ENCODE measurements at places on chromosomes 3 and 15.

DNA sequence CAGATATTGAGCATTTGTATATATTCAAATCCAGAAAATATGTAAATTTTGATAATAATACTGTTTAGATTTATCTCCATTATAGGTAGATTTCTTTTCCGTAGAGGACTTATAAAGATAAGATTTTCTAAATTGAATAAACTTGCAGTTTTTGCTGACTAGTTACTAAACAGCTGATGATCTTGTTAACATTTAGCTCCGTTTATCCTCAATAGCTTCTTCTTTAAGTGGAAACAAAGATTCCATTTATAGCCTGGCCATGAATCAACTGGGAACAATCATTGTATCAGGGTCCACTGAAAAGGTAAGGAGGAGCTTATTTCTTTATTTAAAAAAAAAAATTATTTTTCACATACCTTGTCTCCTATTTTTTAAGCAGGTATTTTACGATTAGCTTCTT, 16.7 kb downstream of the WDR48 start:
- no peak for DNase-seq

GRCh38 chr15:40320931-40321371, 2.5 kb upstream of the INAFM2 start:
- no peak for DNase-seq

- DNase-seq = no peak
These were observed 94.6 kb upstream of the PLXNA1 start for GRCh38 chr3:126888186-126888760.

DNA sequence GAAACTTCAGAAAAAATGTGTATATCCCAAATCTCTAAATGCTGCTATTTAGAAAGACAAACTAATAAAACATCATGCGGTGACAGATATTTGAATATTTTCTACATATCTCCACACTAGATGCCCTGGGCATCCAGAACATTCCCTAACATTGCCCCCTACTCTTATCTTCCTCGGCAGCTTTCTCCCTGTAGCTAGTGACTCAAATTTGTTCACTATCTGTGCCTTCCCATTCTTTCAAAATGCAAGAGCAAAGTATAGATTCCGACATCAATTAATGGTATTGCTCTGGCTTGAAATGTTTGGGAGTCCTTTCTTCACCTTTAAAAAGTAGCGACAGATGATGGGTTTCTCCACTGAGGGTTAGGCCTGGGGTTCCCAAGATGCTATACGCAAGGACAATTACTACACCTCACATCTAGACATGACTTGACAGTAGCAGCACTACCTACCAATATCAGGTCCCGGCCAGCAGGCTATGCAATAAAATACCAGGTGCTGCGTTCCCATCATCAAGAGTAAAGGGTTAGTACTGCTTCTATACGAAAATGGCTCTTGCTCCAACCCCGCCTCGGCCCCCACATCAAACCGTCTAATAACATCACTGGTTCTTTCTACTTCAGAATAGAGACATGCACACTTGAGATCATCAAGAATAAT, 631 bp downstream of the UBR1 start:
- DNase-seq = no peak

GRCh38 chr15:65888981-65889380, 19.7 kb downstream of the RAB11A start:
- DNase-seq = no peak

GRCh38 chr3:53518495-53518981, 24.1 kb downstream of the CACNA1D start:
- no peak for DNase-seq

GRCh38 chr3:55085231-55085630, 157.4 kb upstream of the LRTM1 start:
- DNase-seq = no peak

DNA sequence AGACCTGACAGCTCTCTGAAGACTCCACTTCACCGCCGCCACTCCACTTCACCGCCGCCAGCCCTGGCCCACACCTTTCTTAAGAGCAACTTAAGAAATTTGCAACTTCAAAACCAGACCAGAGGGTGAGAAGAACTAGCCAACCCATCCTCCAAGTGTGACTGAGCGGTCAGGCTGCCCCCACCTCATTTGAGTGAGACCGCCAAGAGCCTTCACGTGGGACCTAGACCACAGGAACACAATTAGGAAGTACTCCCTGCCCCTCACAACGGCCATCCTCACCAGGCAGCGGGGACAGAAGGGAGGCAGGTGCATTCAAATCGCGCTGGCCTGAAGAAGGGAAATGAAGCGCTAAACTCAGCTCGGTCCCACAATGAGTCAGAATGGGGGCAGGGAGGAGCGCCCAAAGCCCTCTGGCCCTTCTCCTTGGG, 156.8 kb upstream of the BCL6 start:
- DNase-seq = no peak

- no peak for DNase-seq
These were observed 20.9 kb downstream of the KAT2B start for GRCh38 chr3:20060974-20061685.

DNA sequence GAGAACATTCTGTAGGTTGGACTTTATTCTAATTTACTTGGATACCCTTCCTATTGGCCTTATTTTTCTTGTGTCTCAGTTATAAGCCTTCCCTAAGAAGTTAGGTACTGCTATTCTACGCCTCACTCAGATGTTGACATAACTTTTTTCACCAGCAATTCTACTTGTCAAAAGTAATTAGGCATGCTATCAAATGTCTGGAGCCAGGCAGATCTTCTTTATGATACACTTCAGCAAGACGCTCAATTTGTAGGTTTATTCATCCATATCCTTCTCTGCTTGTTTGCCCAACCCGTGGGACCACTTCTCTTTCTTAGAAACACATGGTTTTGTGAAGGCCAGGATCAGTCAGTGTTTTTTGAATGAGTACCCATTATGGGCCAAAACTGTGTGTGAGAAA, 36.2 kb upstream of the COL8A1 start:
- DNase-seq = no peak

- no peak for DNase-seq
These were observed 220.3 kb upstream of the STT3B start for GRCh38 chr3:31312400-31312799.

- DNase-seq = no peak
These were observed 6.3 kb upstream of the CRTC3 start for GRCh38 chr15:90523373-90523772.

DNA sequence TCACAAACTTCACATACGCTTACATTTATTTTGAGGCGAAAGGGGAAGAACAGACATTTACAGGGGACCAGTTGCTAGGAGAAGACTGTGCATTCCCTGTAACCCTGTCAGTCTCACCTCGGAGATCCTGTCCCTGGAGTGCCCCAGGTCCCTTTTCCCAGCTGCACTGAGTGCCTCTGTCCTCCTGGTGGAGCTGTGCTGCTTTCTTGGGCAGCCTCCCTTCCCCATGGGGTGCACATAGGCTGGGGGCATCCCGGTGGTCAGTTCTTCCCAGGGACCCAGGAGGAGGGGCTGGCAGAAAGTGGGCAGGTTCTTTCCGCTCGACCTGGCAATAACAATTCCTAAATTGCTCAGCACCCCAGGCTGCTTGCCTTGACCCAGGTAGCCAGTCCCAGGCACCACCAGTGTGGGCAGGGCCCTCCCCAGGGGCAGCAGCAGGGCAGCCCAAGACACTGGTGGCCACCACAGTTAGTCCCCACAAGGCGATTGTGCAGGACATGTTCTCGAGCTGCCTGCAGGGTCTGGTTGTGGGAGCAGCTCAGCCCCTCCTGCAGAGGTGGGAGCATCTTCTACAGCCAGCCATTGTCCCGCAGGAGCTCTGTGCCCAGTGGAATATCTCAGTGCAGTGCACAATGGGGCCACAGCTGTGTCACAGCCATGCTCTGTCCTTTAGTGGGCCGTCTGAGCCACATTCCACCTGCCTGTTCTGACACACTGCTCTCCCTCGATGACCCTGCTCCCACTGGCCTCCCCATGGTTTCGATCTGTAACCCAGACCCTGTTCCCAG, 36.3 kb downstream of the APBA2 start:
- no peak for DNase-seq

DNA sequence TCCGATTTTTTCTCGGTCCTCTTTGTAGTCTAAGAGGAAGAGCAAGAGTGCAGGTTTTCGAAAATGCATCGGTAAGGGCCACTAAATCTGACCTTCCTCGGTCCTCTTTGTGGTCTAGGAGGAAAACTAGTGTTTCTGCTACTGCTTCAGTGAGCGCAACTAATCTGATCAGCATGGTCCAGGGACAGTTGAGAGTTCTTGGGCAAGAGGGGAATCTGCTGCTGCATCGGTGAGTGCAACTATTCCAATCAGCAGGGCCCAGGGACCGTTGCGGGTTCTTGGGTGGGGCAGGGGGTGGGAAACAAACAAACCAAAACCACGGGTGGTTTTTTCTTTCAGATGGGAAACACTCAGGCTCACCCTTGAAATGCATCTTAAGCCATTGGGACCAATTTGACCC, 10.5 kb upstream of the OSBPL11 start:
- no peak for DNase-seq

DNA sequence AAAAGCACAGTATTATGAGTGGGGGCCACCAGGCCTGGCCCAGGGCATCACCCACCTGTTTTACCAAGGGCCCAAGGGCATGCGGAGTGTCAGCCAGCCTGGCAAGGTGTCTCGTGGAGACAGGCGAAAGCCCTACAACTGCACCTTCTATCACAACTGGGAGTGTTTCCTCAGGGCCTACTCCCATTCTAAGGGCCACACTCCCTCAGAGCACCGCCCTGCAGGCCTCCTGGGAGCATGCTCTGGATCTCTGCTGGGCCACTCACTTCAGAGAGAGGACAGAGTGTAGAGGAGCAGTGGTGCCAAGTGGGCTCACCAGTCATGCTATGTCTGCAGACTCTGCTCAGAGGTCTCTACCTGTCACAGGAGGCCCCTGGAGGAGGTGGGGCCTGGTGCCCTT, 21.2 kb upstream of the CLK3 start:
- no peak for DNase-seq

GRCh38 chr3:40713795-40714194, 189.0 kb downstream of the ZNF621 start:
- no peak for DNase-seq

- no peak for DNase-seq
These were observed 538.1 kb downstream of the MAGI1 start for GRCh38 chr3:65500398-65501306.

DNA sequence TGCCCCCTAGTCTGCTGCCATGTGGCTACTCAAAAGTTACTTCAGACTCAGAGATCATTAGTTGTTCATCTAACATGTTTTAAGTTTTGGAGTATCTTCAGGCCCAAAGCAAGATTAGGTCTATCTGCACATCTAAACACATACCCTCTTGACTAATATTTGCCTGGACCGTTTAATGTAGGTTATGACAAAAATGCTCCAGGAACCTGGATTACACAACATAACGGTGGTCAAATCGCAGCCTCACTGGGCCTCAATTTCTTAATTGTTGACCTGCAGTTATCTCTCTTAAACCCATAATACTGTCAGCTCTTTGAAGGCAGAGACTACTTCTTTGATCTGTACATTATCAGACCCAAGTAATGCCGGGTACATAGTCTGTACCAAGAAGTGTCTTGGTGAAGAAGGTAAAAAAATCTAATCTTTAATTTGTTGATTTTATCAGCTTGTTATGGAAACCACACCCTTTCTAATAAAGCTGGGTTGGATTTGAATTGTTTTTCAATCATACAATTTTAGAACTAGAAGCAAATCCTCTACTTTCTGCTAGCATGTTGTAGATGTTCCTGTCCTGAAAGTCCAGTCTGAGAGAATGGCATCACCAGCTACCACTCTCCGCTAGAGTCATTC, 3.6 kb downstream of the SNRK start:
- DNase-seq = no peak

DNA sequence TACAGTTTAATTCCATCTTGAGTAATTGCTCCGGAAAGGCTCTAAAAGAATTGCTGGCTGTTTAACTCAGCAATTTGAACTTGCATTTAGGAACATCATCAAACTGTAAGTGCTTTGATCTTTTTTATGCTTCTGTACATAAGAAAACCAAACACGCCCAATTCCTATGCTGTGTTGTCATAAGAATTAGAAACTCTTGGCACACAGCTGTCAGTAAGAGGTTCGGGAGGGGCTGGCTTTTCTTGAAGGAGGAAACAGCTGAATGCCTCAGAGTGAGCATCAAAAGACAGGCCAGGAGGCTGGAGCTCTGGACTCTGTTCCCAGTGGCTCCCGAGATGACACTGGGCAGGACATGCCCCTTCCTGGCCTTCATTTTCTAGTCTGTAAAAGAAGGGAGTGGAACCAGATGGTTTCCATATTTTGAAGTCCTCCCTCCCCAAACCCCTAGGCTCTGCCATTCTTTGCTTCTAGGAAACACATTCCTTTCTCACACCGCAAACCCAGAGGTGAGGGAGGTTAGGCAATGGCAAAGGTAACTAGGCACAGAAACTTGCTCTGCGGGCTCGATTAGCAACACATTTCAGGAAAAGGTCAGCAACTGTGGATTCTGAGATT, 73.7 kb upstream of the DLG1 start:
- DNase-seq = no peak

GRCh38 chr3:127803619-127804018, 18.7 kb downstream of the MGLL start:
- no peak for DNase-seq

DNA sequence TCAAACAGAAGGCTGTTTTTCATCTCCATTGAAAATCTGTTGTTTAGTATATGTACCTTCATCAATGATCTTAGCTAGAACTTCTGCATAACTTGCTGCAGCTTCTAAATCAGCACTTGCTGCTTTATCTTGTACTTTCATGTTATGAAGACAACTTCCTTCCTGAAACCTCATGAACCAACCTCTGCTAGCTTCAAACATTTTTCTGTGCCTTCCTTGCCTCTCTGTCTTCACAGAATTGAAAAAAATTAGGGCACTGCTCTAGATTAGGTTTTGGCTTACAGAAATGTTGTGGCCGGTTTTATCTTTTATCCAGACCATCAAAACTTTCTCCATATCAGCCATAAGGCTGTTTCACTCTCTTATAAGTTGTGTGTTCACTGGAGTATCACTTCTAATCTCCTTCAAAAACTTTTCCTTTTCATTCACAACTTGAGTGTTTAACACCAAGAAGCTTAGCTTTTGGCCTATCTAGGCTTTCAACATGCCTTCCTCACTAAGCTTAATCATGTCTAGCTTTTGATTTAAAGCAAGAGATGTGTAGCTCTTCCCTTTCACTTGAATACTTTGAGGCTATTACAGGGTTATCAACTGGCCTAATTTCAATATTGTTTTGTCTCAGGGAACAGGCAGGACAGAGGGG, 78.6 kb downstream of the IGSF11 start:
- DNase-seq = no peak

GRCh38 chr15:63870487-63871209, 36.9 kb upstream of the HERC1 start:
- DNase-seq = no peak

GRCh38 chr3:157065201-157065600, 94.7 kb downstream of the CCNL1 start:
- DNase-seq = no peak

DNA sequence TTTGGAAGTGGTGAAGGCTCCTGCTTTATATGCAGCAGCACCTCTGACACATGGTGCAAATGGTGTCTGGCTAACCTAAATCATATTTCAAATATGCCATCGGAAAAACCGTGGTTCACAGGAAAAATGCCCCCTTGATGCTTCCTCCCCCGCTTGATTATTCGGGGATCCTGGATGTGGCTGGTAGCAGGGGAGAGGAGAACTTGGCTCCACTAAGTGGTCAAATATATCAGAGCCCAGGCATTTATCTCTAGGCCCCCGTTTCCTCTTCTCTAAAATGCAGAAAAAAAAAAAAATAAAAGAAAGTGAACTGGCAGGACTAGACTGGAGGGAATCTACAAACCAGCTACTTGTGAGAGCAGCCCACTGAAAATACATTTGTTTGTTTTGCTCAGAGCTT, 18.2 kb upstream of the ATP2B2 start:
- DNase-seq = no peak

GRCh38 chr3:65677486-65678010, 361.2 kb downstream of the MAGI1 start:
- no peak for DNase-seq

- no peak for DNase-seq
These were observed 122.6 kb downstream of the RAB11A start for GRCh38 chr15:65991721-65992483.

Measured in GOT3 (cell line).